ENCODE measurements at places on chromosomes 13 and 19.

DNA sequence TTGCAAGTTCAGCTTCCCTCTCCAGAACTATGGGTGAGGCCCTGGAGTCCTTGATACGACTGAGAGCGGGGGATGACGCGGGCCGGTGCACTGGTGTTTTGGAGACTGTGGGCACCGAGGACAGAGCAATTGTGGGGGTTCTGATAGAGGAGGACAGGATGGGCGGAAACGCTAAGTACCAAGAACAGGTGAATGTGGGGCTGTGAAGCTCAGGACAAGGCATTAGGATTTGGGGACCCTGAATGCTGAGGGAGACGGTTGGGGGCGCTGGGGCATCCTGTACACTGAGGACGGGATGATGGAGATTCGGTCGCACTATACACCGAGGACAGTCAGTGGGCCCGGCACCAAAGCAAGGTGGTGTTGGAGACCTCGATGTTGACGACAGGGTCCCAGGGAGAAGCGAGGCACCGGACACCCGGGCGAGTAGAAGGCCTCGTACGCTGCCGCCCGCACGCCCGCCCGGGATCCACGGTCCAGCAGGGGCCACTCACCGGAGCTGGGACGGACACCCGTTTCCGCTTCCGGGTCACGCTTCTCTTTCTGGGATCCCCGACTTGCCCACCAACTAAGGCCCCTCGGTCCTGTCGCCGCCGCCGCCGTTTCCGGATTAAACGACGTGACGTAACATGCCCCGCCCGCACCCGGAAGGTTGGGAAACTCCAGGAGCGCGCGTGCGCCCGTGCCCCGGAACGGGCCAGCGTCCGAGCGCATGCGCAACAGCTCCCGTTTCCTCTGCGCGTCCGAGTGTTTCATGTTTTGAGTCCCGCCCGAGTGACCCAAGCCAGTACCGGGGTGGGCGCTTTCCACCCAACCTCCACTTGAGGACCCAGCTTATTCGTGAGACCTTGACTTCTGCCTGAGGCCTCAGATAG, at the start of gene CHMP2A:
CHMP2A (minus strand) TSS at position 612 of the 875 bp plus-strand sequence. CDS start 893 bp downstream, outside the sequence.
- DNase-seq: peak; percentile 97

- DNase-seq: no peak
Observed at GRCh38 chr19:50563597-50563996, 4.6 kb downstream of the LRRC4B start.

GRCh38 chr19:53989600-53990533, 1.6 kb upstream of the CACNG6 start:
- DNase-seq: no peak

DNA sequence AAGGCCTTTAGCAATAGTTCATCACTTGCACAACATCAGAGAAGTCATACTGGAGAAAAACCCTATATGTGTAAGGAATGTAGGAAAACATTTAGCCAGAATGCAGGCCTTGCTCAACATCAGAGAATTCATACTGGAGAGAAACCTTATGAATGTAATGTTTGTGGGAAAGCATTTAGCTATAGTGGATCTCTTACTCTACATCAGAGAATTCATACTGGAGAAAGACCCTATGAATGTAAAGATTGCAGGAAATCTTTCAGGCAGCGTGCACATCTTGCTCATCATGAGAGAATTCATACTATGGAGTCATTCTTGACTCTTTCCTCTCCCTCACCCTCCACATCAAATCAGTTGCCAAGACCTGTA, 19.8 kb downstream of the ZNF583 start:
- DNase-seq: no peak

DNA sequence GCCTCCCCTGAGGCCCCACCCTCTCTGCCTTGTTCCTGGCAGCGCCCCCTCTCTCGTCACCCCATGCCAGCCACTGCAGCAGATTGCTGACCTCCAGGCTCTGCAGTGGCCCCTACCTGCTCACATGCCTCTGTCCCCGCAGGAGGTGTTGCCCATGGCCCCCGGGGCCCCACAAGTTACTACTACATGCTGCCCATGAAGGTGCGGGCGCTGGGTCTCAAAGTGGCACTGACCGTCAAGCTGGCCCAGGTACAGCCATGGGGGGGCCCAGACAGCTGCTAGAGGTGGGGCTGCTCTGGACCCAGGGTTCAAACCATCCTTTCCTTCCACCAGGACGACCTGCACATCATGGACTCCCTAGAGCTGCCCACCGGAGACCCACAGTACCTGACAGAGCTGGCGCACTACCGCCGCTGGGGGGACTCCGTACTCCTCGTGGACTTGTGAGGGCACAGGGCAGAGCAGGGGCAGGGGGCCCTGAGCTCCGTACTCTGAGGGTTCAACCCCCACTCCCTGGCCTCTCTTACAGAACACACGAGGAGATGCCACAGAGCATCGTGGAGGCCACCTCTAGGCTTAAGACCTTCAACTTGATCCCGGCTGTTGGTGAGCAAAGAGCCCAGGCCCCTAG, 6.2 kb downstream of the MRPL4 start:
- DNase-seq: no peak

DNA sequence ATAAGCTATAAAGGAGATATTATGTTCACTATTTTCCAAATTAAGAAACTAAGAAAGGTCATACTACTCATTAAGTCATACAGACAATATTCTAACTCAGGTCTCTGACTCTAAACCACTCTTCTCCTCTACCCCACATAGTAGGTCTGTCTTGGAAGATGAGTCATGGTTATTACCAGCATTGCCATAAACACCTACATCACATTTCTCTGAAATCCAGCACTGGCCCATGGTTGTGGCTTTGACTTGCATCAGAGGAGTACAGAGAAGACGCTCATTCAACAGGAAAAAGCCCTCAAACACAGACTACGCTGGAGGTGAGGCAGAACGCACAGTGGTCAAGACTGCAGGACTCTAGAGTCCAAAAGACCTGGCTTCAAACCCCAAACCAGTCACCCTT, 476.8 kb downstream of the COG6 start:
- no peak for DNase-seq

- DNase-seq: no peak
Observed at GRCh38 chr13:44578067-44578400, 1.9 kb upstream of the TSC22D1 start.

GRCh38 chr19:5154129-5154798, 185.4 kb downstream of the KDM4B start:
- DNase-seq: no peak

DNA sequence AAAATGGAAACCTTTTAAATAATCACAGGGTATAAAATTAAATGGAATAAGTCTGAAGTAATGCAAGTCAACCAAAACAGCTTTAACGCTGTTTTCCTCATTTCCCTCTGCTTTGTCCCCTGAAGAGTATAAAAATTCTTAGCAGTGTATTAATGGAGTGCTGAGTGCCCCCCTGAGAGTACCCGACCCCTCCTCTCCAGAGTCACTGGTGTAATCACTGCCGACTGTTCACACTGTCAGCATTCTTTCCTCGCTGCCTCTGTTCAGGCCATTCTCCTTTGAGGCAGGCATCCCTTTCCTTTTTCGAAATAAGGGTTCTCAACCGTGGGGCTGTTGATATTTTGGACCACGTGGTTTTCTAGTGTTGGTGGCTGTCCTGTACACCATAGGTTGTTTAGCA, 146.9 kb upstream of the SLC10A2 start:
- no peak for DNase-seq

DNA sequence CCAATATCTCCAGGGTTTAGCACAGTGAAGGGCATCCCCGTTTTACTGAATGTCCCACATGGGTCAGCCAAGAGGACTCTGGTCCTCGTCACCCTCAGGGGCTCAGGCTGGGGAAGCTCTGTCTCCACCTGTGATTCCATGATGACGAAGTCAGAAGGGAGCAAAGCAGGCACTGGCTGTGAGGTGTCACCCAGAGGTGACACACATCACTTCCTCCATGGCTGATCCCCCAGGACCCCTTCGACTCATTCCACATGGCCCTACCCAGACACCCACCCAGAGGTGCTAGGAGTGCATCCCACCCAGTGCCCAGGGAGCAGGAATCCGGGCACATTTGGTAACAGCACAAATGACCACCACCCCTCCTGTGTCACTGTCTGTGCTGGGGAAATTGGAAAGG, 145.2 kb upstream of the VSTM2B start:
- no peak for DNase-seq

DNA sequence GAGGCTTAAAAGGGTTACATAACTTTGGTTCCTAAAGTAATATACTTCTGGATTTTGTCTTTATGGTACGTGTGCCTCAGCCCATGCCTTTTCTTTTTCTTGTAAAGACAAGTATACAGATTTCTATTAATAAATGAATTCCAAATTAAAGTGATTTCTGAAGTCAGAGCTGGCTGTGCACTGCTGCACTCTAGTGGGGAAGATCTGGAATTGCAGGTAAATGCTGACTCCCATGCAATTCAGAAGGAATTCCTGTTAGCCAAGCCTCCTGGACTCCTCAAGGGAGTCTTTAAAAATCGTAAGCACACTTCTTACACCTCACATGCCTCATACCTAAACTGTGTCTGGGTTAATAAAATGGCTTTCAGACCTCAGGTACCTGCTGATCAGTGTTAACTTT, 118.4 kb upstream of the SLC7A1 start:
- peak; percentile 39 for DNase-seq

DNA sequence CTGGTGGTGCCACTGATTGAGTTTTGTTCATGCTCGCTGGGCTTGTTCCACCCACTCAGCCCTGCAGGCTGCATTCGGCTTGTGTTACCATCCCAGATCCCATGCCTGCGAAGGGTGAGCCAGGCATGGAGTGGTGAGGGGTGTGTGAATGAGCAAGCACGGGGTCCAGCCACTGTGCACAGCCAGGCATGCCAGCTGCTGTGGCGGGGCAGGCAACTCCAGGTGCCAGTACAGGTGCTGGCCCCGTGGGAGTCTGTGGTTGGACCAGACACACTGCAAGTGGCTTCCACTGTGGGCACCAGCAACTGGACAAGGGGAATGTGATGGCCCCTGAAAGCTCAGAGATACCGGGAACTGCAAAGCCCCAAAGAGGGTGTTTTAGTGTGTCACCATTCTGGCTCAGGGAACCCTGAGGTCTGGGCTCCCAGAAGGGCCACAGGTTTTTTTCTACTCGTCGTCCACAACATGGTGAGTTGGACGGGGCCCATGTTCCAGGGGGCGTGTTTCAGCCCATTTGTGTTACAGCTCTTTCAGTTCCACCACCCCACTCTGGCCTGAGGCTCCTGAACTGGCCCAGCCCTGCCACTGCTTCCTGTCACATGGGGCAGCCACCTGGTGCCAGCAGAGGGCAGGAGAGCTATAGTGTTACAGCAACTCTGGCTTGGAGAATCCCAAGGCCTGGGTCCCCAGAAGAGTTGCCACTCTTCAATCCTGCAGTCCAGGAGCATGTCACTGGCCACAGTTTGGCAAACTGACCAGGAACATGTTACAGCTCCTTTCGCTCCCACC, 217.0 kb upstream of the OBI1 start:
- DNase-seq: no peak

GRCh38 chr19:21092109-21092508, 10.1 kb downstream of the ZNF714 start:
- no peak for DNase-seq

DNA sequence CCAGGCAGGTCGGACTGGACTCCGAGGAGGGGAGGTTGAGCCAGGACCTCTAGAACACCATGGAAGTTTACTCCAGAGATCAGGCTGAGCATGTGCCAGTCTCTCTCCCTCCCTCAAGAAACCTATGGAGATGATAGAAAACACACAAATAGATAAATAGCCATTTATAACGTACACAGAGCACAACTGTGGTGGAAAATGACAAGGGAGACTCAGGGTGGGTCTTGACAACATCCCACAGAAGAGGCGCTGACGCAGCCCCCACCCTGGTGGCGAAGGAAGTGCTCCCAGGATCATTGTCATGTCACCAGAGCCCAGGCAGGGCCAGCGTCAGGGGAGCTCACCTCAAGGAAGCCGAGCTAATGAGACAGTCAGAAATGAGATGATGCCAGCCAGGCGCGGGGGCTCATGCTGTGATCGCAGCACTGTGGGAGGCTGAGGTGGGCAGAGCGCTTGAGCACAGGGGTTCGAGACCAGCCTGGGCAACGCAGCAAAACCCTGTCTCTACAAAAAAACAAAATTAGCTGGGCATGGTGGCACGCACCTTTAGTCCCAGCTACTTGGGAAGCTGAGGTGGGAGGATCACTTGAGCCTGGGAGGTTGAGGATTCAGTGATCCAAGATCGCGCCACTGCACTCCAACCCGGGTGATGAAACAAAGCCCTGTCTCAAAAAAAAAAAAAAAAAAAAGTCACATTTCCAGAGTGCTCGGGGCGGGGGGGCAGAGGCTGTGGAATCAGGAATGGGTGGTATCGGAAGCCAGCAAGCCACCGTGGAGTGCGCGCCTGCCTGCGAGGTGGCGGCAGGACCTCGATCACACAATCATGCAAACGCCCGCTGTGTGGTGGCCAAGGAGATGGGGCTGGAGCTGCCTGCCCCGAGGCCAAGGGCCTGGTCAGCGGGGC, 178.4 kb downstream of the KDM4B start:
- DNase-seq: no peak

- DNase-seq: no peak
Observed at GRCh38 chr13:28320884-28321574, 173.9 kb downstream of the FLT1 start.

- no peak for DNase-seq
Observed at GRCh38 chr13:28432816-28433560, 61.9 kb downstream of the FLT1 start.

DNA sequence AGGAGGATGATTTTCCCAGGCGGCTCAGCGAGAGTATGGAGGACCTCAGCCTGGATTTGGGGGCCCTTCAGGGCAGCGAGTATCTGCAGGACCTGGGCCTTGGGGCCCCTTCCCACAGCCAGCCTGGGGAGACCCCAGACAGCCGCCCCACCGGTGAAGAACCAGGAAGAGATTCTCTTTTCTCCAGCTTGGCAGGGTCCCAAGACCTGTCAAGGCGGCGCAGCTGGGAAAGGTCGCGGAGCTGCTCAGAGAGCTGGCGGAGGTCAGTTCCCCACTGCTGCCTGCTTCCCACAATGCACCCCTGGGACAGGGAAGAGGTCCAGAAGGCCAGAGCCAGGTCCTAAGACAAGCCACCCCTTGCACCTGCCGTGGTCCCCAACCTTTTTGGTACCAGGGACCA, 24.1 kb downstream of the ARHGEF18 start:
- no peak for DNase-seq

GRCh38 chr13:71605744-71606143, 261.3 kb downstream of the DACH1 start:
- no peak for DNase-seq

GRCh38 chr19:33868788-33869412, 72.2 kb downstream of the KCTD15 start:
- no peak for DNase-seq

- no peak for DNase-seq
Observed at GRCh38 chr13:72677431-72677830, 50.0 kb downstream of the MZT1 start.

- no peak for DNase-seq
Observed at GRCh38 chr13:51146667-51147066, 35.6 kb upstream of the C13orf42 start.

GRCh38 chr19:9009935-9010651, at the start of gene MUC16:
MUC16 (minus strand) TSS chr19:9010409.
- DNase-seq: no peak

Measured in COLO829 (cell line).